ENCODE measurements at places on chromosomes 7 and 10.

- DNase-seq: no peak
Measured at GRCh38 chr7:100111914-100112313, 7.2 kb downstream of the TAF6 start.

GRCh38 chr7:155213955-155214740 is 83.5 kb upstream of the INSIG1 start:
- no peak for DNase-seq

GRCh38 chr10:47224546-47225218 is 75.3 kb upstream of the GDF10 start:
- DNase-seq: no peak

- no peak for DNase-seq
Measured at GRCh38 chr10:92834986-92835385, 13.3 kb upstream of the EXOC6 start.

DNA sequence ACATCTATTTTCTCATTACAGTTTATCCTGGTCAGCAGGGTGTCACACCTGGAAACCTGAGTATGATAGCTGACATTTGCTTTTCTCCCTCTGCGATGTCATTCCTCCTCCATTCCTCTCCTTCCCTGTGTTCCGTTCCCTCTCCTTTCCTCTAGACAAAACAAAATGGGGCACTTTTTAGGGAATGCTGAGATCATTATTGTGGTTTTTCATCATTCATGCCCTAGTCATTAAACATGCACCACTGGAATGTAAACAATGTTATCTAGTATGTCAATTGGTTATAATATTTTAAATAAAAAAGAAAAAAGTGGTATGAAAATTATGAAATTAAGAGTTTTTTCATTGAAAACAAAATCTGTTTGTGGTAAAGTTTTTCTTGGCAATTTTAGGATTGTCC is 132.6 kb downstream of the MAPK8 start:
- DNase-seq: no peak

GRCh38 chr7:51802718-51803117 is 486.1 kb upstream of the COBL start:
- no peak for DNase-seq

GRCh38 chr10:81026591-81026990 is 488.9 kb downstream of the SH2D4B start:
- DNase-seq: no peak

GRCh38 chr7:112080978-112081377 is 125.2 kb downstream of the DOCK4 start:
- no peak for DNase-seq

GRCh38 chr7:127927348-127927696 is 103.9 kb downstream of the LRRC4 start:
- no peak for DNase-seq

- DNase-seq: no peak
Measured at GRCh38 chr7:75985518-75986146, 8.8 kb downstream of the TMEM120A start.

GRCh38 chr10:101221549-101221948 is 7.7 kb downstream of the LBX1 start:
- DNase-seq: no peak

DNA sequence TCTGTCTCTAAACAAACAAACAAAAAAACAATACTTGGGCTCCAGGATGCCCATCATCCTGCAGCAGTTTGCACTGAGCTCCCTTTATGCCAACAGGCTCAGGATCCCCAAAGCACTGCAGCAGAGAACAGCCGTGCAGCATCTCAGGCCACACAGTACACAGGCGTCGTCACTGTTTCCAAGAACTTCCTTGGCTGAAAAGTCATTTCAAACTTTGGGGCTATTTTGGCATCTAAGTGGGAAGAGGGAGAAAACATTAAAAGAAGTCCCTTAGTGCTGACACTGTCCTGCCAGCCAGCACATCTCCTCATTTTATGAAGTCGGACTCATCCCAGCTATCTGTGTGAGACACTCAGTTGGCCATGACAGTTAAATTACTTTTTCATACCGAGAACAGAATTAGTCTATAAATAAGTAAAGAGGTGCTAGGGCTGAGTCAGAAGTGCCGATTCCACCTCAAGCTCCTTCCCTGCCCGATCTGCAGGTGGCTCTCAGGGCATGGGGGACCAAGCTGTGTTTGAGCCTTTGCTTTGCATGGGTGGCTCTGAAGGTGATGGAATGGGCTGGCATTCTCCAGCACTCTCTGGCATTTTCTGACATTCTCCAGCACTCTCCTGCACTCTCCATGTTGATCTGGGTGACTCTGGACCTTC is 68.5 kb downstream of the PTPRN2 start:
- DNase-seq: no peak

Measured in cortex of kidney (tissue), 1 donor.